ENCODE measurements at places on chromosomes 4 and X.

- DNase-seq, result no peak
Measured at GRCh38 chrX:48490661-48491060, 14.7 kb downstream of the FTSJ1 start.

- DNase-seq, result no peak
Measured at GRCh38 chr4:69591364-69591763, 48.1 kb downstream of the UGT2A2 start.

GRCh38 chr4:23902222-23902804, 12.5 kb upstream of the PPARGC1A start:
- no peak for DNase-seq

DNA sequence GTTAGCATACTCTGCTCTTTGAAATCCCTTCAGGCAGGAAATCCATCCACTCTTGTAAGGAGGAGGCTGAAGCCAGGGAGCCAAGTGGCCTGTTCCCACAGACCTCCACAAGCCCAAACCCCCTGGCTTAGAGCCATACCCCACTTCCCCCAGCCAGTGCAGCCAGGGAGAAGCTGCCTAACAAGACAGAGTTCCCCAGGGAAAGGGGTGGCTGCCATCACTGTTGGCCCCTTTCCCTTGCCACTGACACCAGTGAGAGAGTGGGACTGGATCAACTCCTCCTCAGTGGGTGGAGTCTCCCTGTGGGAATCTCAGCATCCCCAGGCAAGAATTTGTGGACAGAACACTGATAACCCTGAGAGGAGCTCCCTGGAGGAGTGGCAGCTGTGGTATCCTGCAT, 389.4 kb downstream of the PABPC4L start:
- no peak for DNase-seq

GRCh38 chrX:22603060-22603459, 330.3 kb downstream of the CBLL2 start:
- DNase-seq, result no peak

Data from DMS 273 treated with DMSO at 0.1 percent for 48 hours (cell line).